Upper lobe of left lung (tissue), 6 donors: ENCODE measurements at places on chromosomes 1 and 21. TPM values are rescaled to one million over a fixed set of nuclear protein-coding genes. Genes with fewer than 3 reads are reported as not detected.

The SVBP gene
- 15.5 TPM for total RNA-seq

The VHLL gene
- total RNA-seq = 7.3 TPM

The ELAVL4 gene
- total RNA-seq = not detected

The S100A7 gene
- not detected for total RNA-seq

The WNT4 gene
- total RNA-seq = 2.2 TPM

The LRRC3 gene
- 4.5 TPM for total RNA-seq

The PRAMEF2 gene
- total RNA-seq = not detected

The DPH5 gene
- total RNA-seq = 22.1 TPM

The MAGOH gene
- total RNA-seq = 39.9 TPM

The C1QTNF12 gene
- not detected for total RNA-seq

The PINK1 gene
- total RNA-seq = 111 TPM

The AMY2B gene
- 21.1 TPM for total RNA-seq

The VCAM1 gene
- 12.5 TPM for total RNA-seq

The PAPPA2 gene
- 2.4 TPM for total RNA-seq

The CLDN17 gene
- total RNA-seq = not detected

The PADI2 gene
- 1.9 TPM for total RNA-seq

The CFAP107 gene
- 6.2 TPM for total RNA-seq

The UBXN10 gene
- total RNA-seq = 0.86 TPM

The LEFTY2 gene
- 0.91 TPM for total RNA-seq

The KCNT2 gene
- total RNA-seq = 9.9 TPM

The OR2AK2 gene
- total RNA-seq = not detected

The DIO1 gene
- not detected for total RNA-seq

The LCE1B gene
- not detected for total RNA-seq

The VWA1 gene
- 45.1 TPM for total RNA-seq

The FOXJ3 gene
- total RNA-seq = 42.7 TPM

The NUAK2 gene
- 14.7 TPM for total RNA-seq

The FMO4 gene
- 4.0 TPM for total RNA-seq

The GIPC2 gene
- 3.5 TPM for total RNA-seq

The OR2T29 gene
- total RNA-seq = not detected

The TMEM269 gene
- total RNA-seq = 2.1 TPM

The PGLYRP4 gene
- total RNA-seq = not detected

The PDE9A gene
- 6.9 TPM for total RNA-seq

The FAAH gene
- total RNA-seq = 42.9 TPM

The FBXO2 gene
- 14.1 TPM for total RNA-seq
